ENCODE measurements at places on chromosomes 7 and 10.

DNA sequence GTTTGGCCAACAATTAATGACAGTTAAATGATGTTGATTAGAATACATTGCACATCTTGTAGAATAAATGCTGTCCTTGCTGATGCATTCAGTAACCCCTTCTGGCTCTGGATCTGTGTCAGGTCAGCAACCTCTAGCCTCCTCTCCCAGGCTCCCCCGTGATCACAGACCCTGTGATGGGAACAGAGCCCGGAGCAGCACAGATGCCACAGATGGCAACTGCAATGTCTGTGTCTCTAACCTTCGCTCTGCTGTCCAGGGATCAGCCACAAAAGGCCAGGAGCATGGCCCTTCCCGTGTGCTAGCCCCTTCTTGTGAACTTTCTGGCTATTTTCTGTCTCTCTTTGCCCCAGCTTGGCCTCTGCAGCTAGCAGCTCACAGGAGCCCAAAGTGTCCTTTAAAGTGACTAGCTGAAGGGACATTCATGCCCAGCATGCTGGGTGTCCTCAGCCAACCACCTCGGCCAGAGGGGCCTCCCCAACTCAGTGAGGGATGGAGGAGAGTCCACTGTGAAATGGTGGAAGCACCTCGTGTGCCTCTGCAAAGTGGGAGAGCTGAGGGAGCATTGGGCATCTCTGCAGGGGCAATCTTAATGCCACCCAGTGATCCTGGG lies 167.0 kb upstream of the TCERG1L start:
- no peak for DNase-seq

- no peak for DNase-seq
Measured at GRCh38 chr10:12806228-12807095, 195.1 kb downstream of the CCDC3 start.

GRCh38 chr7:131608116-131608500 lies 51.7 kb upstream of the PODXL start:
- no peak for DNase-seq

- no peak for DNase-seq
Measured at GRCh38 chr7:116570306-116570705, 45.5 kb downstream of the CAV1 start.

- DNase-seq: no peak
Measured at GRCh38 chr10:133375357-133376115, 2.4 kb upstream of the ECHS1 start.

DNA sequence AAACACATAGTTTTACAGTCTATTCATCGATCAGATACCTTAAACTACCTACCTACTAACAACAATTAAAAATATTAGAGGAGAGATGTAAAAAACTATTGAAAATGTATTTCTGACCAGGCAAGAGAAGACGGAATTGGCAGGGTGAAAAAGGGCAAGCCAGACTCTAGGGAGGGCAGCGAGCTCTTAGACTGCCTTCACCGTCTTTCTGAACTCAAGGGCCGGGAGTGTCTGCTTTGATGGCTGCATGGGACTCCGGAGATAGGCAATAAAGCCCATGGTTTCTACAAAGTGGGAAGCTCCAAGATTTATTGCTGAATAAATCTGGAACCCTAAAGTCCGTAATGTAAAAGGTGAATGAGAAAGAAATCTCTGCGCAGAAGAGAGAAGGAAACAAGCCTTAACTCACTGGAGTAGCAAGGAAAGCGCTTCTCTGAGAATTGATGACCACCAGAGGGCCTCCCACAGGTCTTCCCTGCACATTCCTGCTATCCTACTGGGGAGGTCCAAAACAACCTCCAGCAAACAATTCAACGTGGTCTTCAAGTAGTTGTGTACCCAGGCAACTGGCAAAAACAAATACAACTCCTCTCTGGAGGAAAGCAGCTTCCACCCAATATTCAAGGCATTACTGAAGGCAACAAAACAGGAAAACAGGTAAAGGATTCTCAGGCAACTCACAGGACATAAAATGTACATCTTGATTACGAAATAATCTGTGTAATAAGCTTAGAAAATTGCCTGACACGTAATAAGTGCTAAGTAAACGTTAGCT lies 181.3 kb downstream of the SDK1 start:
- no peak for DNase-seq

GRCh38 chr10:60905580-60905979 lies 38.4 kb downstream of the RHOBTB1 start:
- no peak for DNase-seq

DNA sequence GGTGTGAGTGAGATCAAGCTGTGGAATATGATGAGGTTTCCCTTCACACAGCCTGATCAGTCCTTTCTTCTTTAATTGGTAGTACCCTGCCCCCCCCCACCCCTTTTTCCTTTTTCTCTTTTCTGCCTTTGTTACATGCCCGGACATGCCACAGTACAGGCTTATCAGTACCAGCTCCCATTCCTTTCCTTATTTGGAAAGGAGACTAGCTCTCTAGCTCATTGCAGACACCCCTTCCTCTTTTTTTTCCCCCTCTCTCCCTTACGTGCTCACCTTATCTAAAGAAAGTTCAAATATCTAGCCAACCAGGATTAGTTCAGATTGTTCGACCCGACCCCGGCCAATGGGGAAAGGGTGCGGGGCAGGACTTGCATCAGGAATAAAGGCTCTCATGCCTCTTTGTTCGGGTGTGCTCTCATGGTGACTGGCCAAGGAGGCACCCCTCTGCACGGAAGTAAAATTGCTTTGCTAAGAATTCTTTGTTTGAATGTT lies 230.4 kb downstream of the ACTR3B start:
- peak; percentile 24 for DNase-seq

DNA sequence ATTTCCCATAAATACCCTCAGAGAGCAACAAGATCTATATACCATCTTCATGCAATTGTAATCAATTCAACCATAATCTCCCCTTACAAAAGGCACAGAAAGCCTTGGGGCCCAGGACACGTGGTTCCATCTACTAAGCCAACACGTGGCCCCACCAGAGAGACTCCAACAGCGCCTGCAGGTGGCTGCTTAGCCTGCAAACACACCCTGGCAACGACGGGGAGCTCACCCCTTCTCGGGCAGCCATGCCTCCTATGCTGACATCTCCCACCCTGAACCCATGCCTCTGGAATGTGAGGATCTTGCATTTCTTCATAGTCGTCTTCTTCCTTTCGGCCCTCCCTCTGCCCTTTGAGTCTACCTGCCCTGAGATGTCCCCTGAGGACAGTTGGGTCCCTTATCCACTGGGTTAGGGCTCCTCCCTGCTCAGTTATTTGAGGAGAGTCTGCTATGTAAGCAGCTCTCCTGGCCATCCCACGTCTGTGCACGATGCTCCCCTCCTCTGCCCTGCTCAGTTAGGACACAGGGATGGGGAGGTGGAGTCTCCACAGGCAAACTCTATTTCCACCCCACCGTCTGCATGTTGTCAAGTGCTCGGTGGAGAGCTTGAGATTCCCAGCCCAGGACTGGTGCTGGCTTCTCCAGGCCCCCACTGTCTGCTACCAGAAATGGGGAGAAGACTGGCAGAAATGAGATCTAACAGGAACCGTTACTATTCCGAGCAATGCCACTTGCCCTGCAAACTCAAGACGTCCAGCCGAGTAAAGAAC lies 36.5 kb downstream of the EBF3 start:
- no peak for DNase-seq

GRCh38 chr7:74606909-74607510 lies 50.5 kb upstream of the GTF2I start:
- no peak for DNase-seq

DNA sequence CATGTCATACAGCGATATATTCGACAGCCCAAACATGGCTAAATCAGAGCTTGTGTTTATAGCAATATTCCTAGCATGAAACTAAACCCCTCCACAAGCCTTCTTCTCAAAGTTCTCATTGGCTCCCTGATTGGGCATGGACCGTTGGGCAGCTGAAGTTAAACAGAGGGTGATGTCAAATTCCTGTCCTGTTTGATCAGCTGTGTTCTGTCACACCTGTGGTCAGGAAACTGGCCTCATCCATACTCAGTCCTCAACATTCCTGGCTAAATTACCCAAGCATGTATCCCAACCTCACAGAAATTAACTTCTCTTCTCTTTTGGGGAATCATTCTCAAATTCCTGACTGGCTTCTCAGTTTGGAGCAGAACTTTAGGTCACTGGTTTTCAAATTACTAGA lies 107.9 kb downstream of the ODAD2 start:
- DNase-seq: no peak

- no peak for DNase-seq
Measured at GRCh38 chr7:156157409-156158012, 345.2 kb upstream of the SHH start.

- DNase-seq: no peak
Measured at GRCh38 chr10:128072941-128073645, 53.1 kb downstream of the MKI67 start.

- no peak for DNase-seq
Measured at GRCh38 chr7:74197449-74198124, 12.2 kb upstream of the LAT2 start.

DNA sequence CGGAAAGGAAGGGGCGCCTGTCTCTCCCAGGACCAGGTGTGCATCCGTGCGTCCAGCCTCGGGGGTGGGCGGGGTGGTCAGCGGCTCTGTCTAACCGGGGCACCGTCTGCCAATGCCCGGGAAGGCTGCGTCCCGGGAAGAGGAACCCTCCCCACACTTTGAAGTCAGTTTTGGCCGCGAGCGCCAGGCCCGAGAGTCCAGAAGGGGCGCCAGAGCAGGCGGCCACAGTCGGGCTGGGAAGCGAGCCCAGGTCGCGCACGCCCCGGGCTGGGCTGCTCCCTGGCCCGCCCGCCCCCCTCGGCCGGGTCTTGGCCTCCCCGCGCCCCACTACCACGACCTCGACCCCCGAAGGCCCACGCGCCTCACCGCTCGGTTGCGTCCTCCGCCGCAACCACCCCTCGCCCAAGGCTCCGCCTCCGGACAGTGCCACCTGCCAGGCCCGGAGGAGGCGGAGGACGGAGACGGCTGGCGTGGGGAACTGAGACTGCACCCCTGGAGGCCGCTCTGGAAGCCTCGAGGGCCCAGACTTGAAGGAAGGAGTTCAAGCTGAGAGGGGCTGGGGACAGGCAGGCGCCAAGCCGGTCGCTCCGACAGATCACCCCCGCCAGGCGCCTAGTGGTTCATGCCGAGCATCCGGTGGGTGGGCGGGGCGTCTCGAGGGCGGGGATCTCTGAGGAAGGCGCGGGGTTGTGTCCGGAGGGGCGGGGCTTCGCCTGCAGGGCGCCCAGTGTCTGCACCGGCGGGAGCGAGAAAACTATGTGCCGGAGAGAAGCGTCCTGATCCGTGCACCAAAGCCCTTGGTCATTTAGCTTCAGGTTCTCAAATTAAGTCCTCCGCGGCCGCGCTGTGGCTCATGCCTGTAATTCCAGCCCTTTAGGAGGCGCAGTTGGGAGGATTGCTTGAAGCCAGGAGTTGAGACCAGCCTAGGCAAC lies at the start of gene BRAT1:
Gene BRAT1, minus strand, starts transcription at position 404 of the 932 bp plus-strand sequence. CDS start 1,093 bp downstream, outside the sequence.
- DNase-seq: peak; percentile 82

- no peak for DNase-seq
Measured at GRCh38 chr10:74079028-74079935, 71.3 kb downstream of the AP3M1 start.

- peak; percentile 57 for DNase-seq
Measured at GRCh38 chr10:15293862-15294842, 76.9 kb downstream of the FAM171A1 start.
